ENCODE measurements at places on chromosomes 11 and 22. TPM values are rescaled to one million over a fixed set of nuclear protein-coding genes. Genes with fewer than 3 reads are reported as not detected.

DNA sequence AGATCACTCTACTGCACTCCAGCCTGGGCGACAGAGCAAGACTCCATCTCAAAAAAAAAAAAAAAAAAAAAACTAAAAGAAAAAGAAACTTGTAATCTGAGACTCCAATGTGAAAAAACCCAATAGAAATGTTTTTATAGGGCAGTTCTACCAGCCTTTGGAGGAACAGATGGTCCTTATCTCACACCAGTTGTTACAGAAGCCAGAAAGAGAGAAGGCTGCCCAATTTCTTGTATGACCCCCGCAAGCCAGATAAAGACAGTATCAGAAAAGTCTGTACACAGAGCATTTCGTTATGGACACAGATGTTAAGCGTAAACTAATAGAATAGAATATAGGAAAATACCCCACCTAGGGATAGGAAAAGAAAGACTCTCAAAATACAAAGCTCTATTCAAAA, 11.3 kb upstream of the TSGA10IP start:
- no peak for DNase-seq

DNA sequence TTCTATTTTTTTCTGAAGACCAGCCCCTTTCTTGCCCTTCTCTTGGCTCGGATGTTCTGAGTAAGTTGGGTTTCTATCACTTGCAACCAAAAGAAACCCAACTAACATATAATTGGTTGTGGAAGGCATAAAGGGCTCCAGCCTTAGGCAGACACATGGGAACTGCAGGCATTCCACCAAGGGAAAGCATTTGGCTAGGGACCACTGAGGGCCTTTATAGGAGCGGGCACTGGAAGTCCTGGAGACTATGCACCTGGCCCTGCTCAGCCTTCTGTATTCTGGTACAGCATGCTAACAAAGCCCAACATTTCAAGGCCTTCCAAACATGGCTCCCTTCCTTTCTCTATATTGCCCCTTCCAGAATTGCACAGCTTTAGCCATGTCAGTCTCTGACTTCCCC, 17.6 kb upstream of the LMO1 start:
- DNase-seq: no peak

GRCh38 chr22:44200855-44201550, 20.3 kb downstream of the PARVG start:
- DNase-seq: no peak

- DNase-seq: no peak
Observed at GRCh38 chr22:39943337-39943736, 16.9 kb upstream of the TMA7B start.

DNA sequence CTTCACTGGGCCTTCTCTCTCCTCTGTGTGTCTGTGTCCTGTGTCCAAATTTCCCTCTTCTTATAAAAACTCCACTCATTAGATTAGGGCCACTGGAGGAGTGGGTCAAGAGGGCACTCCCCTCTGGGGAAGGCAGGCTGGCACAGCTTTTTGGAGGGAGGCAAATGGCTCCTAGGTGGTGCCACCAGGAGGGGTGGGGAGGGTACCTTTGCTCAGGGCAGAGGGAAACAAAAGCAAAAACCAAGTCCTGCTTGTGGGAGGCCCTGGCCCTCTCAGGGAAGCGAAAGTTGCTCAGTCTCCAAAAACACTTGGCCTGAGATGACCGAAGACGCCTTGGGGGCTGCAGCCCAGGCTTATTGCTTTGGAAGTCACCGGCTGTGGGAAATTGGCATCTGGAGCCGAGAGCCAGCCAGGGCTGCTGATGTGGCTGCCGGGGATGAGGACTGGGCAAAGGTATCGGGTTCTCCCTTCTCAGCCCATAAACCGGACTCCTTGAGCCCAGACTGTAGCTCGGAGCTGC, 48.2 kb upstream of the ANO1 start:
- no peak for DNase-seq

GRCh38 chr11:64861227-64861975, 16.9 kb upstream of the CDC42BPG start:
- DNase-seq: no peak

DNA sequence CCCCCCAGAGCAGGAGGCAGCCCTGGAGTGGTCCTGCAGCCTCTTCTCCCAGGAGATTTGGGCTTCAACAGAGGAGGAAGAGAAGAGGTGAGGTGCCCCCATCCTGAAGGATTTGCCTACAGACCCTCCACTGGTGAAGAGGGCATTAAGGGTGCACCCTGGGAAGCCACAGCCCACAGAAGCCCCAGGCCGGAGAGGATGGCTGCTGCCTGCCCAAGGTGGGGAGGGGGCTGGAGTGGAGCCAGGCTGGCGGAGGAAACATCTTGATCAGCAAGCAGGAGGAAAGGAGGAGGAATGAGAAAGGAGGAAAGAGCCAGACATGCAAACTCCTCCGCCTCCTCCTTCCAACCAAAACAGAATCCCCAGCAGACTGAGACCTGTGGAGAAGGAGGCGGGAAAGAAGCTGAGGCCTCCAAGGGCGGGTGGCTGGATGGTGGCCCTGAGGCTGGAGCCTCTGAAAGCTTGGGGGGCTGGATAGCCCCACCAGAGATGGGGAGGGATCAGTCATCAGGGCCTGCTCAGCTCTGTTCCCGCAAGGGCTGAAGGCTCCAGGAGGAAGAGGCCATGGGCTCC, 31.3 kb downstream of the ARRB1 start:
- no peak for DNase-seq

- DNase-seq: no peak
Observed at GRCh38 chr11:83681031-83681781, 395.0 kb upstream of the CCDC90B start.

GRCh38 chr22:23393721-23394320, 186.3 kb downstream of the IGLL1 start:
- no peak for DNase-seq

DNA sequence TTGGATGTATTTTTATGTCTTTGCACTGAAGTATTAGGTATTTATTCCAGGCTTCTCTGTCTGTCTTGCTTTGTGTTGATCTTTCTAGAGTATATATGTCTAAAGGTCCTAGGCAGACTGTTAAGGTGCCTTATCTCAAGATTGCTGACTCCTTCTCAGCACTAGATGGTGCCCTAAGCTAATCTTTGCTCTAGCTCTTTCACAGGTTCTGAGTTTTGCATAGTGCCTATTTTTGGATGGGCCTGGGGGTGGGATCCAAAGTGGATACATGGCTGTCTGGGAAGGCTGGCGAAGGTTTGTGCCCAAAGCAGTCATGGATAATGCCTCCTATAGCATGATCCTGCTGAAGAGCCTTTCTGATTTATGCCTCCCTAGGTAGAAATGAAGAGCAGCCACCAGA, 154.9 kb downstream of the TRPC6 start:
- peak; percentile 37 for DNase-seq

GRCh38 chr11:45577752-45578151, 87.7 kb downstream of the CHST1 start:
- DNase-seq: no peak

GRCh38 chr11:130897262-130898182, 18.8 kb downstream of the SNX19 start:
- DNase-seq: peak; percentile 92

DNA sequence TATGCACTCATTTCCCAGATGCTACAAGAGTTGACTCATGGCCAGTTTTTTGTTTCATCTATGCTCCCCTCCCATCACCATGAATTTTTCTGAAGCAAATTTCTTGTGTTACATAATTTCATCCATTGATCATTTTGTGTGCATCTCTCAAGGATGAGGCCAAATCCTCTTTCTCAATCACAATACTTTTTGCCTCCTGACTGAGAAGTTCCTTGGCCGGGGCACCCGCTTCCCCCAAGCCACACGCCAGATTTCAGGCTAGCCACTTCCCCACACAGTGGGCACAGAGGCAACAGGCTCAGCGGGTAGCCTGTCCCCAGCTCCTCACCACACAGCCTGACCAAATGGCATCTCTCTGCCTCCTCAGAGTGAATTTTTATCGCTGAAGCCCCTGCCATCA, 9.8 kb upstream of the DSCAML1 start:
- DNase-seq: no peak

DNA sequence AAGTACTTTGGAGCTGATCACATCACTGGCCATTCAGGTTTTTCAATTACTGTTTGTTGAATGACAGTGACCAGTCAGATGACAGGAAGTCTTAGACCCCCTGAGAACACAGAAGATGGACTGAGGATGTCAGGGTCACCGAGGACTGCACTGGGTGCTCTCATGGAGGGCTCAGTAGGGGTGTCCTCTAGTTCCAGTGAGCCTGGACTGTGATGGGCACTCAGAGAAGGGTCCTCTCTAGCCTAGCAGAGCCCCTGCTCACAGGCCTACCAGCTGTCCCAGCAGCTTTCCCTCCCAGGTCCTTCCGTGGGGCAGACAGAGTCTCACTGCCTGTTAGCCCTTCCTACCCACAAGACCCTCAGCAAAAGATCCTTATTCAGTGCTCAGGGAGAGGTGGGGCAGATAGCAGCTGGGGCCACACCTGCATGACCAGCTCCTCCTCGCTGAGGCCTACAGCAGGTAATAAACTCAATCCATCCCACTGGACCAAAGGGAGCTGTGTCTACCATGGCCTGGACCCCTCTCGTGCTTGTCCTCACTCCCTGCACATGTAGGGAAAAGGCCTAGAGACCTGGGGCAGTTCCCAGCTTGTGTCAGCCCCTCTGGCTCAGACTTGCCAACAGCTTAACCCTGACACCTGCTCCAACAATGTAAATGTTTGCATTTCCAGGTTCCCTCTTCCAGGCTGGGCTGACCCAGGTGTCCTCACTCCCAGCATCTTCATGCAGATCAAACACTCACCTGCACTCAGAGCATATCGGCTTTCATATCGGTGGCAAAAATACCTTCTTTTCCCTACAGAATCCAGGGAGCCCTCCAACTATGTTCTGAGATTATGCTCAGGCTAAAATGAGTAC, 25.2 kb upstream of the VPREB1 start:
- no peak for DNase-seq

DNA sequence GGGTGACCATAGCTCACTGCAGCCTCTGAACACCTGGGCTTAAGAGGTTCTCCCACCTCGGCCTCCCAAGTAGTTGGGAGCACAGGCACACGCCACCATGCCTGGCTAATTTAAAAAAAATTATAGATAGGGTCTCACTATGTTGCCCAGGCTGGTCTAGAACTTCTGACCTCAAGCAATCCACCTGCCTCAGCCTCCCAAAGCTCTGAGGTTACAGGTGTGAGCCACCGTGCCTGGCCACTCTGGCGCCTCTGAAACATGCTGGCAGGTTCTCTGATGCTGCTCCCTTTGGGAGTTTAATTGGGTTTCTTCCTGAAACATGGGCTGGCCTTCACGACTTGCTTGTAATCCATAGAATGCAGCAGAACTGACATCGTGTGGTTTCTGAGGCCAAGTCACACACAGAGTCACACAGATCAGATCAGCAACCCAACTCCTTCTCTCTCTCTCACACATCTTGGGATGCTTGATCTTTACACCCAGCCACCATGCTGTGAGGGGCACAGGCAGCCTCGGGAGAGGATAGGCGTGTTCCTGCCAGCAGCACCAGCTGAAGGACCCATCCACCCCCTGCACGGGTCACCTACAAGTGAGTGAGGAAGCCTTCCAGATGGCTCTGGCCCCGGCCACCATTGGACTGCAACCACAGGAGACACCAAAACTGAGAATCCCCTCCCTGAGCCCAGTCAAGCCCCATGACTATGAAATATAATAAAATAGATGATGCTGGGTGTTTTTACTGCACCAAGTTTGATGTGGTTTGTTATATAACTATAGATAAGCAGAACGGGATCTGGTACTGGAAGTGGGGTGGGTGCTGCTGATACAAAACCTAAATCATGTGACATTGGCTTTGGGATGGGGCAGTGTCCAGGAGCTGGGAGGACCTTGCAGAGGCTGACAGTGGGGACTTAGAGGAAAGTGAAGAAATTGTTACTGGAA, 3.1 kb upstream of the GSC2 start:
- no peak for DNase-seq

Gene CCDC157
- total RNA-seq: 0.76 TPM

Gene UPK3A
- total RNA-seq: not detected

Gene FREY1
- not detected for total RNA-seq

Gene APOBEC3H
- not detected for total RNA-seq
